ENCODE measurements at places on chromosomes 4 and X.

GRCh38 chr4:111502626-111503025 is 642.6 kb upstream of the FAM241A start:
- DNase-seq: no peak

- no peak for DNase-seq
These were observed 960.8 kb upstream of the PRKX start for GRCh38 chrX:4674028-4674782.

- no peak for DNase-seq
These were observed 1.4 kb downstream of the TMLHE start for GRCh38 chrX:155611302-155611701.

GRCh38 chrX:47420962-47421361 is 50.6 kb downstream of the ZNF157 start:
- no peak for DNase-seq

DNA sequence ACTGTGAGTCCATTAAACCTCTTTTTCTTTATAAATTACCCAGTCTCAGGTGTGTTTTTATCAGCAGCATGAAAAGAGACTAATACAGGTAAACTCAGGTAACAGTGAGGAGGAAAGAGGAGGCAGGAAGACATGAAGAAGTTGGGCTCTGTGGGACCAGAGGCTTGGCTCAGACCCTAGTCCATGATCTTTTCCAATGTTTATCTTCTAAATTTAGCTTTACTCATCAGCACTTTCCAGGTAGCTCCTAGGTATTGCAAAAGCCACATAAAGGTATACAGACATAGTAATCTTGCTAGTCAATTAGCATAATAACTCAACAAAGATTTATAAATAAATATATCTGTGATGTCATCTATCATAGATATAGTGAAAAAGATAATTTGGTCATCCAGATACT is 11.2 kb upstream of the FRYL start:
- no peak for DNase-seq

DNA sequence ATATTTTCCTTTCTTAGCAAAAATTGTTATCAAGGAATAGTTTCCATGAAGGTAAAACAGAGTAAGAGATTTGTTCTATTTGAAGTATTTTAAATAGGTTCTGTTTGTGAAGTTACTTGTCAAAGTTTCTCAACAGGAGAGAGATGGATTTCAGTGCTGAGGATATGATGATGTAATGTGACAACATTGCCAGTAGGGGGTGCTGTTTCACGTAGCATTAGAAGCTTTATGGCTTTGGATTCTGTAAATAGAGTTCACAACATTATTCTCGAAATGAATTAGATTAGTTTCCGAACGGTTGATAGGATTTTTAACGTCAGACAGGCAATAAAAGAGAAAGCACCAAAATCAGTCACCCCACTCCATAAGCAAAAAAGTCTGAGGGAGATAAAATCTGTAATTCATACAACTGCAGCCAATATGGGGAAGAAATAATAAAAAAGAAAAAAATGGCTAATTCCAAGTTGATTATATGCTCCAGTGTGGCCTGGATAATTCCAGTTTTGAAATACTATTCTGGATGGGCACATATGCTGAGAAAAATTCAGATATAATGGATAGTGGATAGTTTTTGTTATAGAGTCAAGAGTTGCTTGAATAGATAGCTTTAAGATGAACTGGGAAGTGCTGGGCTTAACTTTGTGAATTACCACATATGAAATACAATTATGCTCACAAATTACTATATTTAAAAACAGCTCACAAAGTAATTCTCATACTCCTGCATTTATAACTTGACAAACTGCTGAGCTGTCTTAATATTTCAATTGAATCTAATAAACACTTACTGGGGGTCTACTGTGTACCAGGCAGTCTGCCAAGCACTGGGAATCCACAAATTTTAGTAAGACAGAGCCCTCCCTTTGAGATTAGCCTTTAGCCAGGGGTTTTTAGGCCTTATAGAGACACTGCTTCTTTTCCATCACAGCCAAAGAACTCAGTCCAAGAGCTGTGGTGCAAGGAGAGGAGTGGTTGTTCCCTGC is 109.1 kb downstream of the GPAT3 start:
- DNase-seq: no peak

- no peak for DNase-seq
These were observed at the start of gene MAGIX for GRCh38 chrX:49162620-49163019. Gene MAGIX (plus strand): TSS chrX:49162758. CDS start chrX:49162890, 132 bp downstream.

- no peak for DNase-seq
These were observed 247.4 kb upstream of the HAND2 start for GRCh38 chr4:173777421-173777820.
